ENCODE measurements at places on chromosomes 7 and 10. TPM values are rescaled to one million over a fixed set of nuclear protein-coding genes. Genes with fewer than 3 reads are reported as not detected.
A peak's percentile ranks its signal among the peaks of the same experiment; 100 is the strongest.

Gene ANXA8L1
- total RNA-seq = 10.5 TPM

Gene KCNH2
- 2.3 TPM for total RNA-seq

Gene POT1
- total RNA-seq = 26.7 TPM

Gene PTCD1
- total RNA-seq = 7.6 TPM

Gene SERPINE1
- 8.4 TPM for total RNA-seq

Gene SLC16A12
- 2.4 TPM for total RNA-seq

Gene CYP2C19
- not detected for total RNA-seq

Gene EPO
- total RNA-seq = 0.20 TPM

Gene PCGF5
- total RNA-seq = 20.9 TPM

Gene CTNNA3
- total RNA-seq = not detected

Gene POLR1F
- total RNA-seq = 12.3 TPM

Gene C10orf143
- total RNA-seq = 3.8 TPM

GRCh38 chr7:158074896-158075632 is 512.6 kb downstream of the PTPRN2 start:
- H3K27ac ChIP-seq = no peak overlapping the region
- DNase-seq = no peak
- no peaks in the 10 kb centered on the region for H3K36me3 ChIP-seq
- no peak overlapping the region for H3K4me3 ChIP-seq
- no peaks in the 10 kb centered on the region for H3K4me1 ChIP-seq
- H3K27me3 ChIP-seq = no peaks in the 10 kb centered on the region

GRCh38 chr10:117597216-117597615 is 54.7 kb downstream of the EMX2 start:
- H3K4me1 ChIP-seq = no peaks in the 10 kb centered on the region
- H3K27ac ChIP-seq = no peak overlapping the region
- H3K27me3 ChIP-seq = no peaks in the 10 kb centered on the region

GRCh38 chr10:42532996-42533395 is 105.4 kb downstream of the ZNF33B start:
- no peak overlapping the region for H3K27ac ChIP-seq
- no peak for DNase-seq
- no peaks in the 10 kb centered on the region for H3K4me1 ChIP-seq
- no peak overlapping the region for H3K4me3 ChIP-seq

- no peaks in the 10 kb centered on the region for H3K27me3 ChIP-seq
- H3K27ac ChIP-seq = no peak overlapping the region
- DNase-seq = peak; percentile 85
- H3K4me3 ChIP-seq = no peak overlapping the region
- H3K36me3 ChIP-seq = no peaks in the 10 kb centered on the region
- H3K4me1 ChIP-seq = peaks cover 16% of the 10 kb centered on the region
Measured at GRCh38 chr10:80144067-80144695, 11.7 kb downstream of the PLAC9 start.

GRCh38 chr7:18873734-18874336 is 243.6 kb downstream of the TWIST1 start:
- H3K27me3 ChIP-seq = no peaks in the 10 kb centered on the region
- H3K4me3 ChIP-seq = no peak overlapping the region
- H3K4me1 ChIP-seq = no peaks in the 10 kb centered on the region
- DNase-seq = no peak
- no peaks in the 10 kb centered on the region for H3K36me3 ChIP-seq
- H3K27ac ChIP-seq = no peak overlapping the region

- H3K4me1 ChIP-seq = no peaks in the 10 kb centered on the region
- H3K27ac ChIP-seq = no peak overlapping the region
- H3K36me3 ChIP-seq = no peaks in the 10 kb centered on the region
- no peak for DNase-seq
- H3K4me3 ChIP-seq = no peak overlapping the region
Measured at GRCh38 chr10:98916526-98917125, 319.0 kb downstream of the HPSE2 start.

GRCh38 chr10:98242823-98243222 is 25.2 kb downstream of the LOXL4 start:
- H3K27ac ChIP-seq = no peak overlapping the region
- no peaks in the 10 kb centered on the region for H3K36me3 ChIP-seq
- no peak overlapping the region for H3K4me3 ChIP-seq
- no peaks in the 10 kb centered on the region for H3K4me1 ChIP-seq
- DNase-seq = no peak
- no peaks in the 10 kb centered on the region for H3K27me3 ChIP-seq

GRCh38 chr10:11076221-11076620 is 58.5 kb downstream of the CELF2 start:
- H3K27me3 ChIP-seq = no peaks in the 10 kb centered on the region
- H3K4me1 ChIP-seq = no peaks in the 10 kb centered on the region

GRCh38 chr7:106056513-106057203 is 55.5 kb downstream of the SYPL1 start:
- DNase-seq = peak; percentile 67
- H3K4me1 ChIP-seq = no peaks in the 10 kb centered on the region
- H3K36me3 ChIP-seq = no peaks in the 10 kb centered on the region
- no peak overlapping the region for H3K4me3 ChIP-seq
- H3K27me3 ChIP-seq = no peaks in the 10 kb centered on the region
- no peak overlapping the region for H3K27ac ChIP-seq

DNA sequence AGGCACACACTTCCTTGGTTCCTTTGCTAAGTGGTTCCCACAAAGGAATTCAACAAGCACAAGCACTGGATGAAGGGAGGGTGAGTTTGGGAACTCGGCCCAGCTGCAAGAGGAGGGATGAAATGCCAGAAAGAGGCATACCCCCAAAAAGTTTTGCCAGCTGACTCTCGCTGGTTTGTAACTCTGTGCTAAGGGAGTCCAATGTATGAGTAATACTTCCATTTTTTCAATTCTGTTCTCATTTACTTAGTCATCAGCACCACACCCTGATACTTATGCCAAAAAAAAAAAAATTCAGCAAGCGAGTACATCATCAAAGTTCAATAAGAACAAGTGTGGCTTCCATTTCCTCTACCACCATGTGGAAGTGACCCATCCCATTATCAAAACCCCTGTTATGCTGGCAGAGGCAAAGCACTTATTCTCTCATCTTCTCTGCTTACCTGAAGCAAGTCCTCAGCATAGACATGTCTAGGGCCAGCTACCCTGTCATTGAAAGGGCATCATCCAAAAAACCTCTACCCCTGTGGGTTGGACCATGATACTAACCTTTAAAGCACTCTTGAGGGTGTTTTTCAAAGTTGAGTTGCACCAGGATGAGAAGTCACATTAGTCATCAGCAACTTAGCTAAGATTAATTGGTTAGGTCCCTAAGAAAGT is 6.9 kb upstream of the HYCC1 start:
- DNase-seq = no peak
- no peaks in the 10 kb centered on the region for H3K36me3 ChIP-seq
- H3K27ac ChIP-seq = peak overlapping the region; percentile 61
- H3K27me3 ChIP-seq = no peaks in the 10 kb centered on the region
- no peak overlapping the region for H3K4me3 ChIP-seq

GRCh38 chr10:88624840-88625239 is 38.3 kb downstream of the LIPJ start:
- H3K4me1 ChIP-seq = no peaks in the 10 kb centered on the region
- H3K36me3 ChIP-seq = no peaks in the 10 kb centered on the region
- no peak overlapping the region for H3K4me3 ChIP-seq
- no peaks in the 10 kb centered on the region for H3K27me3 ChIP-seq
- DNase-seq = no peak

DNA sequence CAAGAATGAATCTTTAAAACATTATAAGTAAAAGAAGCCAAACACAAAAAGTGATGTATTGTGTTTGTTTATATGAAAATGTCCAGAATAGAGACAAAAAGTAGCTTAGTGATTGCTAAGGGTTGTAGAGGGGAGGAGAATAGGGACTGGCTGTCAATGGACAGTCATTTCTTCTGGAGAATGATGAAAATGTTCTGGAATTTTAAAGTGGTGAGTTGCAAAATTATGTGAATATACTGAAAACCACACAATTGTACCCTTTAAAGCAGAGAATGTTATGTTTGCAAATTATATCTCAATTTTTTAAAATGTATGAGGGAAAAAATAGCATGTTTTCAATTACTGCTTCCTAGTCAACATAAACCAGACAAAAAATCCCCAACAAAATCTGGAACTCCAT is 174.2 kb downstream of the KMT2E start:
- no peak overlapping the region for H3K27ac ChIP-seq
- H3K4me3 ChIP-seq = no peak overlapping the region

GRCh38 chr7:143735962-143736361 is 21.5 kb downstream of the CTAGE6 start:
- H3K4me3 ChIP-seq = no peak overlapping the region
- DNase-seq = no peak
- H3K27me3 ChIP-seq = no peaks in the 10 kb centered on the region

- no peaks in the 10 kb centered on the region for H3K27me3 ChIP-seq
- no peak overlapping the region for H3K27ac ChIP-seq
- H3K36me3 ChIP-seq = peaks cover 38% of the 10 kb centered on the region
- H3K4me1 ChIP-seq = peaks cover 5% of the 10 kb centered on the region
Measured at GRCh38 chr7:209906-210305, 17.5 kb downstream of the FAM20C start.

GRCh38 chr10:12073526-12073925 is 4.8 kb downstream of the DHTKD1 start:
- H3K27me3 ChIP-seq = no peaks in the 10 kb centered on the region
- H3K4me3 ChIP-seq = no peak overlapping the region
- H3K4me1 ChIP-seq = peaks cover 10% of the 10 kb centered on the region
- no peaks in the 10 kb centered on the region for H3K36me3 ChIP-seq
- no peak overlapping the region for H3K27ac ChIP-seq

- no peak overlapping the region for H3K4me3 ChIP-seq
- H3K27ac ChIP-seq = peak overlapping the region; percentile 50
- no peaks in the 10 kb centered on the region for H3K27me3 ChIP-seq
Measured at GRCh38 chr7:139720705-139721231, 57.0 kb downstream of the HIPK2 start.

GRCh38 chr7:110470420-110470819 is 620.5 kb upstream of the LRRN3 start:
- no peak overlapping the region for H3K4me3 ChIP-seq
- no peaks in the 10 kb centered on the region for H3K36me3 ChIP-seq
- H3K27me3 ChIP-seq = no peaks in the 10 kb centered on the region
- no peak for DNase-seq
- H3K4me1 ChIP-seq = no peaks in the 10 kb centered on the region
- H3K27ac ChIP-seq = no peak overlapping the region

GRCh38 chr7:139441961-139442360 is 41.5 kb downstream of the KLRG2 start:
- no peaks in the 10 kb centered on the region for H3K36me3 ChIP-seq
- DNase-seq = no peak
- no peaks in the 10 kb centered on the region for H3K4me1 ChIP-seq
- no peak overlapping the region for H3K27ac ChIP-seq
- no peaks in the 10 kb centered on the region for H3K27me3 ChIP-seq

GRCh38 chr7:2438186-2438585 is 34.8 kb downstream of the CHST12 start:
- peaks cover 52% of the 10 kb centered on the region for H3K4me1 ChIP-seq
- peak overlapping the region; percentile 38 for H3K27ac ChIP-seq
- no peak overlapping the region for H3K4me3 ChIP-seq
- H3K36me3 ChIP-seq = peaks cover 13% of the 10 kb centered on the region

GRCh38 chr7:6260291-6261187 is 11.9 kb downstream of the CYTH3 start:
- no peaks in the 10 kb centered on the region for H3K27me3 ChIP-seq
- DNase-seq = no peak
- H3K27ac ChIP-seq = peak overlapping the region; percentile 15
- no peak overlapping the region for H3K4me3 ChIP-seq

DNA sequence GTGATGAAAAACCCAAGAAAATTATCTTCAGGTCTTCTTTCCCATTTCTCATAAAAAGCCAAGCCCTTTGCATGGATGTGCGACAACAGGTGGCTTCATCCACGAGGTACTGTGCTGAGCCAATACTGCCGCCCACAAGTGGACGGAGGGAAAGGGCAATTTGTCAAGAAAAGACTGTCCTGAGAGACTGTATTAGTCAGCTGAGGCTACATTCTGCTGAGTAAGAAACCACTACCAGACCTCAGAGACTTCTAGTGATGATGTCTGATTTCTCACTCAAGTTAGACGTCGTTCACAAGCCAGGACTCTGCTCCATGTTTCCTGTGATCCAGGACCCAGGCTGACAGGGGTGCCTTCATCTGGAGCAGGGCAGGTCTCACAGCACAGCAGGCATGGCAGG is 171.5 kb upstream of the CDCA7L start:
- no peak overlapping the region for H3K27ac ChIP-seq
- H3K27me3 ChIP-seq = no peaks in the 10 kb centered on the region
- DNase-seq = no peak
- H3K4me1 ChIP-seq = peaks cover 9% of the 10 kb centered on the region
- peaks cover 56% of the 10 kb centered on the region for H3K36me3 ChIP-seq

- H3K27me3 ChIP-seq = no peaks in the 10 kb centered on the region
- no peak overlapping the region for H3K4me3 ChIP-seq
- H3K4me1 ChIP-seq = no peaks in the 10 kb centered on the region
- H3K27ac ChIP-seq = no peak overlapping the region
Measured at GRCh38 chr7:74344786-74345185, 55.6 kb downstream of the CLIP2 start.

DNA sequence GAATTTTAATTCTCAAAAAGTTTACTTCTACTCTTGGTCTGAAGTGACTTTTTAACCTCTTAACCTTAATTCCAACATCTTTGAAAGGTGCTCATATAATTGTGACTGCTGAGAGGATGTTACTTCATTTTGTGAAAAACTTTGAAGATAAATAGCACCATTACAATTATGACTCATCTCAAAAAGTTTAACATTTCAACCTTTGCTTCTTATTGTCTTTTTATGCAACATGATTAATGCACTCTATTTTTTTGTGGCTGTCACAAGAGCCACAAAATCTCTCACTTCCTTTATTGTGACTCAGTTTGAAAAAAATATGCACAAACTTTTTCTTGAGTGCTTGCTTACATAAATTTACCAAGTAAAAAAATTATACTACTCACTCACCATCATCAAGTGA is 383.1 kb downstream of the LRRTM3 start:
- no peaks in the 10 kb centered on the region for H3K4me1 ChIP-seq
- no peaks in the 10 kb centered on the region for H3K27me3 ChIP-seq

- no peaks in the 10 kb centered on the region for H3K4me1 ChIP-seq
- H3K27me3 ChIP-seq = no peaks in the 10 kb centered on the region
- H3K4me3 ChIP-seq = no peak overlapping the region
- no peak for DNase-seq
Measured at GRCh38 chr7:114835861-114836260, 86.0 kb upstream of the MDFIC start.

- no peaks in the 10 kb centered on the region for H3K36me3 ChIP-seq
- H3K27ac ChIP-seq = no peak overlapping the region
- peak; percentile 14 for DNase-seq
- H3K27me3 ChIP-seq = no peaks in the 10 kb centered on the region
- no peaks in the 10 kb centered on the region for H3K4me1 ChIP-seq
- H3K4me3 ChIP-seq = no peak overlapping the region
Measured at GRCh38 chr10:42973870-42974692, 102.8 kb upstream of the RET start.

GRCh38 chr10:71981876-71982230 is 17.7 kb downstream of the CHST3 start:
- no peak for DNase-seq
- no peak overlapping the region for H3K27ac ChIP-seq
- H3K27me3 ChIP-seq = no peaks in the 10 kb centered on the region
- peaks cover 78% of the 10 kb centered on the region for H3K4me1 ChIP-seq

- peaks cover 25% of the 10 kb centered on the region for H3K36me3 ChIP-seq
- H3K27me3 ChIP-seq = no peaks in the 10 kb centered on the region
- peaks cover 12% of the 10 kb centered on the region for H3K4me1 ChIP-seq
- DNase-seq = no peak
- no peak overlapping the region for H3K4me3 ChIP-seq
Measured at GRCh38 chr10:98246911-98247805, 20.8 kb downstream of the LOXL4 start.

- peaks cover 6% of the 10 kb centered on the region for H3K4me1 ChIP-seq
- no peak for DNase-seq
- no peaks in the 10 kb centered on the region for H3K27me3 ChIP-seq
Measured at GRCh38 chr10:121078036-121078435, 226.9 kb downstream of the WDR11 start.

- no peak overlapping the region for H3K4me3 ChIP-seq
- DNase-seq = no peak
- H3K27ac ChIP-seq = no peak overlapping the region
- H3K36me3 ChIP-seq = no peaks in the 10 kb centered on the region
- H3K4me1 ChIP-seq = no peaks in the 10 kb centered on the region
Measured at GRCh38 chr10:129187331-129187730, 279.7 kb upstream of the MGMT start.

Data from upper lobe of left lung (tissue), 6 donors.